Kidney (tissue), 22 donors: ENCODE measurements at places on chromosomes 2 and 18. TPM values are rescaled to one million over a fixed set of nuclear protein-coding genes. Genes with fewer than 3 reads are reported as not detected.

Gene LINC00305
- not detected for polyA plus RNA-seq

Gene ARHGAP25
- polyA plus RNA-seq = 6.3 TPM

Gene KIF1A
- polyA plus RNA-seq = 0.58 TPM

Gene IL36RN
- polyA plus RNA-seq = not detected

Gene TDRD15
- not detected for polyA plus RNA-seq

Gene PTPRN
- polyA plus RNA-seq = not detected

Gene CRYGC
- polyA plus RNA-seq = not detected

Gene EML6
- 1.7 TPM for polyA plus RNA-seq

Gene GREB1
- 1.8 TPM for polyA plus RNA-seq

Gene GPR45
- polyA plus RNA-seq = not detected

Gene PKP4
- polyA plus RNA-seq = 120 TPM

Gene CHN1
- polyA plus RNA-seq = 6.5 TPM

Gene HNMT
- 69.2 TPM for polyA plus RNA-seq

Gene CENPA
- not detected for polyA plus RNA-seq

Gene FLACC1
- polyA plus RNA-seq = not detected

Gene SUCLG1
- polyA plus RNA-seq = 789 TPM

Gene RNF181
- polyA plus RNA-seq = 407 TPM

Gene SLC9A4
- 10.3 TPM for polyA plus RNA-seq

Gene SYT4
- not detected for polyA plus RNA-seq

Gene SMPD4
- polyA plus RNA-seq = 21.6 TPM

Gene TMEM178A
- 48.0 TPM for polyA plus RNA-seq

Gene CPO
- polyA plus RNA-seq = 0.90 TPM

Gene REEP1
- 3.3 TPM for polyA plus RNA-seq
